Stimulated activated CD4-positive, alpha-beta T cell treated with anti-CD3 and anti-CD28 coated beads, Interleukin-15, amount 100 ng/mL, for 24 hours (primary cell): ENCODE measurements at places on chromosomes 1 and 21.

- no peak for DNase-seq
These were observed 168.7 kb upstream of the NR5A2 start for GRCh38 chr1:199858856-199859255.

DNA sequence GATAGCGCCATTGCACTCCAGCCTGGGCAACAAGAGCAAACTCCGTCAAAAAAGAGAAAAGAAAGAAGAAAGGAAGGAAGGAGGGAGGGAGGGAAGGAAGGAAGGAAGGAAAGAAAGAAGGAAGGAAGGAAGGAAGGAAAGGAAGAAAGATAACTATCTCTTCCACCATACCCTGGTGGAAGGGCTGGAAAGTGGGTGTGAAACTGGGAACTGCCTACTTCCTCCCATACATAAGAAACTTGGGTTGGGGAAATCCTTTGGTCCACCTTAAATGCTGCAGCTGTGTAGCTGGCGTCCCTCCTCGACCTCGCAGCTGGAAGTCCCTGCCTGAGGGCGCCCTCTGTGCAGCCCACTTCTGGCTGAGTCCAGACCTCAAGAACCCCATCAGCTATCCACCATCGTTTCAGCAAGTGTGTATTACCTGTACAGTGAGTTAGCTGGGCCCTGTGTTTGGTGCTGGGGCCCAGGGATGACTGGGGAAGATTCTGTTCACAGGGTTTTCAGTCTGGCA is 4.6 kb upstream of the FAM167B start:
- no peak for DNase-seq

- DNase-seq = no peak
These were observed 7.0 kb upstream of the TNFRSF1B start for GRCh38 chr1:12159816-12160215.

GRCh38 chr1:167752219-167752985 is 30.6 kb downstream of the MPZL1 start:
- DNase-seq = no peak

DNA sequence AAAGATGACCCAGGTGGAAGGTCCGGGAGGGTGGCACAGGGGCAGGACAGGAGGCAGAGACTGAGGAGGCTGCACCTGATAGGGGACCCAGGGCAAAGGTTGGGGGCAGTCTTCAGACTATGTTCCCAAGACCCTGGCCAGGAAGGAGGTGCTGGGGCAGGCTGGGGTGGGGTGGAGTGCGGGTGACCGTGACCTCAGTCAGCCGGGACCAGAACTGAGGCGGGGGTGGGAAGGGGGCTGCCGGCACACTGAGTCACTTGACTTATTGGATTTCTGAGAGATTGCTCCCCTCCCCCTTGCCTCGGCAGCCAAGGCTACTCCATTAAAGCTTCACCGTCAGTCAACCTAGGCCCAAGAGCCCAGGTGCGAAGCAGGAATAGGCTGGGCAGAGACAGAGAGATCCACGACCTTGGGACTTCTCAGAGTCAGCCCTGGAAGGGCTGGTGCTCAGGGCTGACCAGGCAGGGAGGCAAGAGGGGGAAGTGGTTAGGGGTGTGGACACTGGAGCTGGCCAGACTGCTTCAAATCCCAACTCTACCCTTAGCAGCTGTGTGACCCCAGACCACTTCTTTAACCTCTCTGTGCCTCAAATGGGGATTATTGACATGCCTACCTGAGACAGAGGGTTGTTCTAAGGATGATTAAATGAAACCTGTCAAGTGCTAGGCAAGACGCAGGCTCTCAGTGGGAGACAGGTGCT is 47.9 kb upstream of the LAPTM5 start:
- no peak for DNase-seq

- DNase-seq = peak; percentile 39
These were observed at the start of gene SYNC for GRCh38 chr1:32702599-32703478. Gene SYNC (minus strand): TSS chr1:32702770. CDS start chr1:32702660, 110 bp downstream.

- no peak for DNase-seq
These were observed 111.9 kb upstream of the KAZN start for GRCh38 chr1:14486401-14487201.

DNA sequence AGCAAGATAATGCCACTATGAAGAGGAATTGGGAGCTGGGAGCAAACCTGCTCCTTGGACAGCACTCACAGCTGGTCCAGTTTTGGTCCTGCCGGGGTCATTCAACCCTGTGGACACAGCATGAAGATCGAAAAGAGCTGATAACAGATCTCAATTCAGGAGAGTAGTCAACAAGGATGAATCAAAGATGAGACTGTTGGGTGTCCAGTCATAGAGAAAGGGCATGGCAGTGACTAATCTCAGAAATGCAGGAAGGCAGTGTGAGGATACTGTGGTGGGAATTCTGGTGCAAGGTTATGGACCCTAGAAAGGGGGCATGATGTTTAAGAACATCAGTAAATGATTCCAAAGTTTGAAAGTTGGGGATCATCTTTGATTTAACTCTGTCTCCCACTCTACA is 261.4 kb upstream of the ZP4 start:
- DNase-seq = no peak

- DNase-seq = peak; percentile 90
These were observed 74.1 kb downstream of the CD46 start for GRCh38 chr1:207825719-207826556.

DNA sequence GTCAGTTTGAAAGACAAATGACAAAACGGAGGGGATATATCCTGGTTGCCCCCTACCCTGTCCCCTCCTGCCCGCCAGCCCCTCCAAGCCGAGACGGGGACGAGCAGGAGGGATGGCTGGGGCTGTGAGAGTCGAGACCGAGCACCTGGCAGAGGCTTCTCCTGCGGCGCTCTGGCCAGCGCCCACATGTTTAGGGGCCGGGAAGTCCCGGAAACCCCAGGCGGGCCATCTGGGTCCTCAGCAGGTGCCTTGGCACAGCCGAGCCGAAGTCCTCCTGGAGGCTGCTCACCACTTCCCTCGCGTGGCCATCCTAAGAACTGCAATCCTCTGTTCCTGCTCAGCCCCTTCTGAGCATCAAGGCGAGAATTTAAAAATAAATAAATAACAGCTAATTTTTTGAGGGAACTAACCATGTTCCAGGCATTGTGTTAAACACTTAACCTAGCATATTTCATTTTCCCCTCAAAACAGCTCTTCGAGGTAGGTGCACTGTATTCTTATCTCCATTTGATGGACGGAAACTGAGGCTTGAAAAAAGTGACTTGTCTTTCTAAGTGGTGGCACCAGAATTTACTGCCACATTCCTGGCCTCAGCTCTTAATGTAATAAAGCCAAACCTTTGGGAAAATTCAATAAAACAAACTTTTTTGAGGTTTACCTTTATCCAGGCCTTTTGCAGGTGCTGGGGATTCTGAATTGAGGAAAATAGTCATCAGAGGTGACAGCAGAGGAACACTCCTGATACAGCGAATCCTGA is 3.5 kb upstream of the RIMS3 start:
- DNase-seq = peak; percentile 90

GRCh38 chr1:12537906-12538461 is 80.0 kb downstream of the DHRS3 start:
- no peak for DNase-seq

GRCh38 chr1:176384841-176385240 is 78.1 kb upstream of the PAPPA2 start:
- no peak for DNase-seq

- DNase-seq = no peak
These were observed 23.7 kb downstream of the DHX9 start for GRCh38 chr1:182862827-182863226.

GRCh38 chr1:24526940-24527542 is 24.4 kb downstream of the RCAN3 start:
- peak; percentile 66 for DNase-seq

- no peak for DNase-seq
These were observed 41.0 kb upstream of the BACH1 start for GRCh38 chr21:29257701-29258100.

DNA sequence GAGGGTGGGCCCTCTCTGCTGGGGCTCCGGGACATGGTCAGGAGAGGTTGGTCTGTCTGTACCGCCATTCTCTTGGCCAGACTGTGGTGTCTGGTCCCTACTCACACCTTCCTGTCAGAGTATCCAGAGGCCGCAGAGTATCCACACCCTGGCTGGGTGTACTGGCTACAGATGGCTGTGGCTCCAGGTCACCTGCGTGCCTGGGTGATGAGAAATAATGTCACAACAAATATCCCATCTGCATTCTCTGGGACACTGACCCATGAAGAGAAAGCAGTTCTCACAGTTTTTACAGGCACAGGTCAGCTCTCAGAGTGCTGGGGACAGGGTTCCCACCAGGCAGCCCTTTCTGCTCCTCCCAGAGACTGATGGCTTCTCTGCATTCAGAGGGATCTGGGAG is 37.4 kb downstream of the ABCG1 start:
- DNase-seq = no peak

DNA sequence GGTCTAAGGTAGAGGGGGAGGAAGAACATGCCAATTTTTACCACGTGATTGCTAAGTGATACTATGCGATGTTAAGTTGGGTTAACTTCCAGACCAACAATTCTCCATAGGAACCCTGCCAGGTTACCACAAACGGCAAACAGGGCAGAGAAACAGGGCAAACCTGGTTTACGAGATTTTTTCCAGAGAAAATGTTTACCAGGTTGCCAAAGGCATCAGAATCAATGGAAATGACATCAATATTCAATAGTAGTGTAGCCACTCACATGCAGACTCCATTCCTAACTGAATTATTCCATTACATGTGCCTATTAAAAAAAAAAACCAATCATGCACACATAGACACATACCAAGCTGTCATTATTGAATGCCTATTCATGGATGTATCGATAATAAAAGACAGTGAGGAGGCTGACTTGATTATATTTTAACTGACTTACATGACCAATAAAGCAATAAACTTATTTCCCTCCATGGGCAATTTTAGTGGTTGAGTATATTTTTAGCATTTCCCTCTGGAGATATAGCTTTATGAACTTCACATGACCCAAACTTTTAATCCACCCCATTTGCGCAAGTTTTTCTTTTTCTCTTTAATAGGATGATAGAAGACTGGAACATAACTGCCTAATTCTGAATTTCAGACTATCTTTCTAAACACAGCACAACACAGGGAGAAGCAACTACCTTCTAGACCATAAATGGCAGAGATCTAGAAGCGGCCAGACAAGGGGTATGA is 40.5 kb upstream of the KCNE1 start:
- DNase-seq = no peak

DNA sequence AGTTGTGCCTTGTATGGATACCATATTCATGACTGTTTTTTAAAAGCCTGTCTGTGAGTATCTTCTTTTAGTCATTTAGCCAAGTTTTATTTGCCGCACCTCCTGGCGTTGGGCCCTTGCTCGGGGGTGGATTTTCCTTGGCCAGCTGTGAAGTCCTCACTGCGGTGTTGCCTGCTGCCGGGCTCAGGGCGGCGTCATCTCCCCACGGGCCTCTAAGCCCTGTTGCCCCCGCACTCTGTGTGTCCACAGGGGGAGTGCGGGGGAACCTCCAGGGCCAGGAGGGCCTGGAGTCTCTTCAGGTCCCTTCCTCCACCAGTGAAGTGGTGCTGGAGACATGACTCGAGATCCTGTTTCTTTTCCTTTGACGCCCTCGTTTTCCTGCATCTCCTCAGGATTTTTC is 65.8 kb upstream of the DIP2A start:
- no peak for DNase-seq

DNA sequence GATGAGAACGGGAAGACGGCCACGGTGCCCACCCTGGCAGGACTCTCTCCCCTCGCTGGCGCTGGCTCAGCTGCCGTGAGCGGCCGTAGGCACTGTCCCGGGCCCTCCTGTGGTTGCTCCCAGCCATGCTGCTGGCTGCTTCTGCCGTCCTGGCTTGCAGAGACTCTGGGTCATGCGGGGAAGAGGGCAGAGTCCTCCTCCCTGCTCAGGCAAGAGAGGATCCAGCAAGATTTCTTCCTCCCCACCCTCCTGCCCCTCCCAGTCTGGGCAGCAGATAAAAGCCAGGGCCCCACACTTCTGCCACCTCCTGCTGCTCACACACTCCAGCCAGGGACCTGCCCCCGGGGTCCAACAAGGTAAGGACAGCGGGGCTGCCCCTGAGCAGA is 60.1 kb downstream of the AGPAT3 start:
- no peak for DNase-seq

DNA sequence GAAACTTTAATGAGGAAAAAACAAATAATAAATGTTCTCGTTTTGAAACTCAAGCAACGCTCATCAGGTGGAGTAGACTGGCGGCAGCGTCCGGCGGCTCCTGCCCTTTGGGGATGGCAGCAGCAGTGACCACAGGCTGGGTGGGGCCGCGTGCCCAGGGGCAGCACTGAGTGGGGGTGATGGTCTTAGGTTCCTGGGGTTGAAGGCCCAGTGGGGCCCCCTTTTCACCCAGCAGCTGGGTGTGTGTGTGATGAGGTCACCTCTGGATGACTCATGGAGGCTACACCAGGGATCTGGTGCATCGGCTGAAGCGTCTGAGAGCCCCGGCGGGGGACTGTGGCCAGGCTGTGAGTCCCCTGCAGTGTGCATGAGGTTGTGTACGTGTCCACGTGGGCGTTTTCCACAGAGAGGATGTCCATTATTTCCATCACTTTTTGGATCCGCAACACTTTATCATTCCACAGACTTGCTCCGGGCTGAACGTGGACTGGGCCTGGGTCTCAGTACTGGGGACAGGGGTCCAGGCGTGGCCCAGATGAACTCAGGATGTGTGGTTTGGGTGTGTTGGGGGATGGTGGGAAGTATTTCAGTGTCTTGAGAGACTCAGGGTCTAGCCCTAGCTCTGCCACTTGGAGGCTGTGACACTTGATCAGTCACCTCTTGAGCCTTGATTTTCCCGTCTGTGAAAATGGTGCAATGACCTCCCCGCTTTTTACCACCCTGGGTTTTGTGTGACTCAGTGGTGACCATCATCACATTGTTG is 25.6 kb downstream of the LDLRAP1 start:
- DNase-seq = peak; percentile 37

DNA sequence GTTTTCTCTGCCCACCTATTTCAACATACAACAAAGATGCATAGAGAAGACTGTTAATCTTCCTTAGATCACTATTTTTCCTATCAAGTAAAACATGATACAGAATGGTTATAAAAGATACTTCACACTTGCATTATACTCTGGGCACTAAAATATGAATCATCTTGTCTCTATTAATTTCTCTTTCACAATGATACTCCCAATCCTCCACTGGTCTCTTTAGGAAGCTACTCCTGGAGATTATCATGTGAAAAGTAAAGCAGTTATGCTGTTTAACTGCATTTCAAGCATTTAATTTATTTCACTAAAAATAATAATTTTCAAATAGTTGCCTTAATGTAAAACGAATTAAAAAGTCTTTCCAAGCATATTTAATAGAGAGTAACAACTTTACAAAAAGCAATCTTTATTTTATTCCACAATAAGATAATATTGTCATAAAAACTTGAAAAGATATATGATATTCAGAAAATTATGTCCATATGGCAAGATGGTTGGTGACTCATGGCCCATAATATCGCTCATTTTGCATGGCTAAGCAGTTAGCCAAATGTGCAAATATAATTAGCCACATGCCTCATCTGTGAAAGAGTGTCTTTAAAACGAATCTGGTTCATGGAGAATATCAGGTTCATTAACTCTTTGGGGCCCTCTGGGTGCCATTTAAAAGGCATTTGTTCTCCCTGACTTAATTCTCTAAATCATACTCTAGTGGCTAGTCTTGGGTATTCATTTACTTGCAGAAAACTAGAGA is 1569.0 kb upstream of the B3GALT2 start:
- DNase-seq = no peak

- DNase-seq = no peak
These were observed 87.0 kb downstream of the UBE2U start for GRCh38 chr1:64290420-64290819.
